Stimulated activated CD4-positive, alpha-beta T cell treated with anti-CD3 and anti-CD28 coated beads, Interleukin-4, amount 100 ng/mL, for 48 hours (primary cell): ENCODE measurements at places on chromosomes 16 and 17.

- no peak for DNase-seq
Observed at GRCh38 chr16:12020009-12020408, 43.5 kb downstream of the SNX29 start.

GRCh38 chr16:73399486-73399885 lies 351.6 kb upstream of the ZFHX3 start:
- no peak for DNase-seq

DNA sequence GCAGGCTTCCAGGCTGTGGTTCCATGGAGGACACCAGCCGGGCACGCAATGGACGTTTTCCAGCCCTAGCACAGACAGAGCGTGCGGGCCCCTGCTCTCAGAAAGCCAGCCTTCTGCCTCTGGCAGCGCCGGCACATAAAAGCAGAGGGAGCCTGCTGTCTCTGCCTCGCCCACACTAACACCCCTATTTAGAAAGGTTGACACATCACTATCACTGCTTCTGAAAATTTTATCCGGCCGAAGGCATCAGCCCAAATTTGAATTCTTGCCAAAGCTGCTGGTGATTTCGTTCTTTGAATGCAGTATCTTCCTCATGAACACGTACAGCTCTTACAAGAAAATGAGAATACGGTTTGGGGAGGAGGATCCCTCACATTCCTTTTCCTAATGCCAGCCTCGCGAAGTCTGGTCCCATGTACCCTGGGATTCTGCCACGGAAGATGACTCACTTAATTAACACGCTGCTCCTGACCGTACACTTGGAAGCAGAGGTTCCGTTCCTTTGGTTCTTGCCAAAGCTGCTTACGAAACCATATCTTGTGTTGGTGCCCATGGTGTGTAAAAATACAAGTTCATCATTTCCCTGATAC lies 1.3 kb upstream of the RAB11FIP3 start:
- DNase-seq, result no peak

GRCh38 chr17:41583137-41584127 lies 3.3 kb downstream of the KRT14 start:
- DNase-seq, result no peak

DNA sequence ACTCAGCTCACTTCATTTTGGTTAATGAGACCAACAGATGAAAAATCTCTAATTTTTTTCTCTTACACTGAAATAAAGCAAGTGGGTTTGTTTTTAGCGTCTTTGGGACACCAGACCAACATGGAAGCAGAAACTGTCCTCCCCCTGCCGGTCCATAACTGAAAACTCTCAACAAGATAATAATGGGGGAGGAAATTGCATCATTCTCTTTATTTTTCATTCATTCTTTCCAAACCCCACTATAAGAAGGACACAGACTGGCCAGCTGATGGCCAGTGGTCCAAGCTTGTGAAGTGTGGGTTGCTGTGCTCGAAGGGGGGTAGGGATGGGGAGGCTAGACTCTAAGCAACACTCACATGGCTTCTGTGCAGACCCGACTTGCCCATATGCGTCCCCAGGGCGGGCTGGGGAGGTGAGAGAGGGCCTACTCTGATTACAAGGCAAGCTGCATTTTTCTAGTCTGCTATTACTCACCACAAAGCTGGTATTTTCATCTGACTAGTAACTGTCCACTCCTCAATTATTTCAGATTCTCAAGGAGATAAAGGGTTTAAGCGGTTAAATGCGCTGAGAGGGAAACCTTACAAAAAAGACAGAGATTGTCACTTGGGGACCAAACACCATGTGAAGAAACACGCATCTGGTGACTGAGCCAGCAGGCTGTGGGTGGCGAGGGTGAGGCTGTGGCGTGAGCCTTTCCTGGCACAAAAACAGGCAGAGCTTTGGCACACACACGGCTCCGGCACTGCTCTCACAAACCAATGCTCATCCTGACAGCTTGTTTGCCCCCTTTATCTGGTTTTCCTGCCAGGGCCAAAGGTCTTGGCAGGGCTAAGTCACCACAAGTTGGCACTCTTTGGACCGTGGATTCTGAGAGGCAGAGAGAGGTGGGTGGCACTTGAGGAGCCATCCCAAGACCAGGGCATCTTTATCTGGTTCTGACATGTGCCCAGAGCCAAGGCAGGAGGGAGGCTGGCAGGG lies 38.2 kb downstream of the MARF1 start:
- DNase-seq, result no peak

GRCh38 chr17:12457493-12457892 lies 208.2 kb upstream of the MYOCD start:
- no peak for DNase-seq

- no peak for DNase-seq
Observed at GRCh38 chr17:53017227-53017626, 805.5 kb upstream of the KIF2B start.

GRCh38 chr16:11411059-11411550 lies 65.8 kb downstream of the RMI2 start:
- no peak for DNase-seq

- no peak for DNase-seq
Observed at GRCh38 chr17:19546289-19547065, 12.8 kb downstream of the SLC47A1 start.

GRCh38 chr16:57964157-57964700 lies 6.7 kb downstream of the CNGB1 start:
- no peak for DNase-seq

DNA sequence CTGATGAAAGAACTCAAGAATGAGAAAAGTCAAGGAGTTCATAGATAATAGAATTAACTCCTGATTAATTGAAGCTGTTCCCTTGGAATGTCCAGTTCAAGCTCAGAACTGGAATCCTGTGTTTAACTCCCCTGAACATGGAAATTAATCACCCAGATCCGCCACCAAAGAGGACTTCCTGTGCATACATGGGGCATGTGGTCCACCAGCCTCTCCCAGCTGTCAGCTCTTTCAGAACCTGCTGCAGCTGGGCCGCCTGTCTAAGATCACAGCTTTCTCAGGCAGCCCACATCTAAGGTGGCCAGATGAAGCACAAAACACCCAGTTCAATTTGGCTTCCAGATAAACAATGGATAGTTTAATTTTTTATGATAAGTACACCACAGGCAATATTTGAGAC lies 203.7 kb upstream of the COX10 start:
- DNase-seq, result no peak

DNA sequence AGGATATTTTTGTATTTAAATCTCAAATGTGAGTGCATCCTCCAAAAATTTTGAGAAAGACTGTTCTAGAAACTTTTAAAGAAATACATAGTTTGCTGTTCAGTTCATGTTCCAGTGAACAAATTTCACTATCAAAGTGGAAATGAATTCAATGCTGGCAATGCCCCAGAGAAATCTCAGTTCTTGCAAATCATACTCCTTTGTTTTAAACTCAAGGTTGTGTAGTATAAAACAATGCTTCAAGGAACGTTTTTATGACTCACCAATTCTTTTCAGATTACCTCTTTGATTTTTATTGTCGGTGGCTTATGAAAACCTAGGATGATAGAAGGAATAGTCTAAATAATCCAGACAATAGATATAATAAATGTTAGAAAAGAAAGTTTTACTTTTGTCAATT lies 17.6 kb downstream of the LPCAT2 start:
- no peak for DNase-seq

DNA sequence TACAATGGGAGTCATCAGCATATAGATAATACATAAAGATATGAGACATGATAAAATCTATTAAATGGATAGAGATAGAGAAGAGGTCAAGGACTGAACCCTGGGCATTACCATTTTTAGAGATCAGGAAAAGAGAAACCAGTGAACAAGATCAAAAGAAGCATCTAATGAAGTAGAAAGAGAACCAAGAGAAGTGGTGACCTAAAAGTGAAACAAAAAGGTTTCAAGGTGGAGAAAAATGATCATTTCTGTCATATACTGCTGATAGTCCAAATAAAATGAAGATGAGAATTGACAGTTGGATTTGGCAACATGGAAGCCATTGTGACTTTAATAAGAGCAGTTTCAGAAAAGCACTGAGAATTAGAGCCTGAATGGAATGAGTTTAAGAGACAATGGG lies 165.1 kb downstream of the PPM1E start:
- DNase-seq, result no peak

GRCh38 chr16:30535106-30535776 lies 583 bp upstream of the ZNF747 start:
- DNase-seq, result no peak

- no peak for DNase-seq
Observed at GRCh38 chr17:72605543-72605942, 484.7 kb downstream of the SOX9 start.

GRCh38 chr17:13640551-13640950 lies 38.8 kb upstream of the HS3ST3A1 start:
- DNase-seq, result no peak

DNA sequence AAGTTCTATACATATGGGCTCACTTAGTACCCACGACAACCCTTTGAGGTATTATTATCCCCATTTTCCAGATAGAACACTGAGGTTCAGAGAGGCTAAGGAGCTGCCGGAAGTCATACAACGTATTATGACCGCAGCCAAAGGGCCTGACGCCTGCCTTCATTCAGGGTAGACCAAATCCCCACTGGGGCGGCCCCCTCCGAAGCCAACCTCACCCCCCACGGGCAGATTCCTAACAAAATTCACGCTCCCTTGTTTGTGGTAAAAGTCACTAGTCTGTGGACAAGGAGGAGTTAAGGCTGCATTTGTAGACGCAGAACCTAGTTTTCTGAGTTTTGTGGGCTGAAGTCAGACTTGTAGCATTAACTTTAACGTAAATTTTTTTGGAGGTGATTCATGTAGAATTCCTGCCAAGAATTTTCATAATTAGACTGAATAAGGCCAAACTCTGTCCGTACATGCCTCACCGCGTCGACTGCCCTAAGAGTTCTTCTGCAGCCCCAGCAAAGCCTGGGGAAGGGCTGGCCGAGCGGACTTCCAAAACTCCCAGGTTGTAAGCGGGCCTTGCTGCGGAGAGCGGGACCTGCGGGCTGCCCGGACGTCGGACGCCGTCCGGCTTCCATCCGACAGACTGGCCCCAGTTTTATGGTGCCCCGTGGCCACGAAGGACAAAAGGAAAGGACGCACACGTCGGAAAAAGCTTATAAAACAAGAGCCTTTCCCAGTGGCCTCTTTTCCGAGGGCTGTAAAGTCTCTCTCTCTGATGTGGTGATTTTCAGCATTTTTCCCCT lies 75.7 kb downstream of the NXN start:
- DNase-seq, result no peak

- no peak for DNase-seq
Observed at GRCh38 chr16:69934044-69934443, 17.1 kb upstream of the CLEC18A start.

DNA sequence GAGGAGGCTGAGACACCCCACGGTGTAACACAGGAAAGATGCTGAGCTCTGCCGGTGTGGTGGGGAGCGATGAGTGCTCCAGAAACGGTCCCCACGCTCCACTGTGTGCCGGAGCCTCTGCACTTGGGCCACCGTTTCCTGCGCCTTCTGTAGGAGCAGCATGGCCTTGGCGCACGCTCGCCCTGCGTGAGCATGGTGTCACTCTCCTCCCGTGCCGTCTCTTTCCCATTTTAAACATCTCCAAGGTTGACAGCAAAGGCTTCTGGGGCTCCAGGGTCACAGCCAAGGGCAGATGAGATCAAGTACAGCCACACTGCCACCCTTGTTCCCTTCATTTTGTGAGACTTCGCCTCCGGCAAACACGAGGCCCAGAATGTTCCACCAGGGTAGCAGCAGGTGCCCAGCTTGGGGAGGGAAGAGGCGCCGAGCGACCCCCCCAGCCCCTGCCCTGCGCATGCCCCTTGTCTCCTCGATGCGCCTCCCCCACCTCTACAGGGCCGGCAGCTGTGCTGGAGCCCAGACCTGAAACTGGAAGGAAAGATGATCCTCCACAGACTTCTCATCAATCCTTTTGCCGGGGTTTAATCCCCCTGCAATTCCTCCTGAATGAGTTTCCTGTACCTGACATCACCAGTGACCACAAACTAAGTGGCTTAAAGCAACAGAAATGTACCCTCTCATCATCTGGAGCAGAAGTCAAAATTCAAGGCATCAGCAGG lies 19.9 kb upstream of the OSGIN1 start:
- DNase-seq, result no peak

DNA sequence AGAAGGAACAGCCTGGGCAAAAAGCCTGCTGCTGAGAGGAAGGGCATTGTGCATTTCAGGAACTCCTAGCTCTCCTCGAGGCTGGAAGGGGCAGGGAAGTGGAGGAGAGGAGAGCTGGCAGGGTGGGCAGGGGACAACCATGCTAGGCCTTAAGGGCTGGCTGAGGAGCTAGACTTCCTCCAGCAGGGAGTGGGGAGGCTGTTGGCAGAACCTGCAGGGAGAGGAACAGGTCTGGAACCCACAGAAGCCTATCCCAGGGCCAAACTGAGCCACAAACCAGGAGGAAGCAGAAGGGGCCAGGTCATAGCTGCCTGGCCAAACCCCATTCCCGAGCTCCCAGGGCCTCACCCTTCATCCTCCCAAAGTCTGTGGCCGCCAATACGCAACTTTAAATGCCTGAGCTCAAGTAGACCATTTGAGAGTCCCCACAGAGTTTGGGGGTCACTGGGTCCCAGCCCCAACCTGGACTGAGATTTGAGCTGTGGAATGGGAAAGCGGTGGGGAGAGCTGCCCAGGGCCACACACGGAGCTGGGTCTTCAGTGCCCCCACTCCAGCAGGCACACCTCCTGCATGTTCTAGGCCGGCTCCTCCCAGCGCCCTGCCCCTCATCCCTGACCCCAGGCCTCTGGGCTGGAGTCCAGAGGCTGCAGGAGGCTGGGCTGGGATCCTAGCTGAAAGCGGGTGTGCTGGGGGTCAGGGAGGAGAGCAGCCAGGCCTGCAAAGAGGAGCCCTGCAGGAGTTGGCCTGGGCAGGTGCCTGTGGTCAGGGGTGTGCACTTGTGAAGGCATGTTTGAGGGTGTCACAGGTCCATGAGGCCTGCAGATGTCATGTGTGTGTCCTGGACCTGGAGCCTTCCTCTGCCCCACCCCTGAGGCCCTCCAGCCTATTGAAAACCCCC lies 4.5 kb downstream of the CDH5 start:
- DNase-seq, result no peak

DNA sequence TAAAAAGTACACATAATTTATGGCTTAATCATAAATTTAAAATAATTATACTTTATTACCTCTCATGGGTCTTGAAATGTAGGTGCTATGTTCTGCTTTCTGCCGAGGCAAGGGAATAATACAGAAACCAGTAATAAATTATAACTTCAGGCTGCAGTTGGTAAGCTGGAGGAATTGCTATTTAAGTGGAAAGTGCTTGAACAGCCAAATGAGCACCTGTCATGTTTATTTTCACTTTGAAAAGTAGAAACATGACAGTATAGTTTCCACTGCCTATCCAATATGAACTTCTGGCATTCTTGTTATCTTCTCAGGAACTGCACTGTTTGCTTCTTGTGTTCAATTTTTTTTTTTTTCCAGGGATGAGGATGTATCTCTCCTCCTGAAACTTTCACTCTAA lies 146.0 kb downstream of the FTO start:
- no peak for DNase-seq

DNA sequence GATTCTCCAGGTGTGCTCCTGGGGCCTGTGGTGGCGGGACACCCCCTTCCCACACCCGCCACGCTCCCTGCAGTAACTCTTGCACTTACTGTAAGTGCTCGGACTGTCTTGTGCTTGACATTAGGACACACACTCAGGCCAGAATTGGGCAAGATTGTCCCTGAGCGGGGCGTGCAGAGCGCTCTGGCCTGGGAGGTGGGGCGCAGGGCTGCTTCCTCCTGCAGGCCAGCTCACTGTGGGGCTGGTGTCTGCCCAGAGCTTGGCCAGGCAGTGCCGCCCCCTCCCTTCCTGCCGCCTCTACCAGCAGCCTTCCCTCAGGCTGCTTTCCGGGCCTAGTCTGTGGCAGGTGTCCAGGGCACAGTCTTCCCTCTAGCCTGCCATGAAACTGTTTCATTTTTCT lies 6.1 kb upstream of the ATP6V0C start:
- no peak for DNase-seq

- DNase-seq, result no peak
Observed at GRCh38 chr17:15406081-15406480, 61.3 kb downstream of the CDRT4 start.
